ENCODE measurements at places on chromosomes 12 and 14.

DNA sequence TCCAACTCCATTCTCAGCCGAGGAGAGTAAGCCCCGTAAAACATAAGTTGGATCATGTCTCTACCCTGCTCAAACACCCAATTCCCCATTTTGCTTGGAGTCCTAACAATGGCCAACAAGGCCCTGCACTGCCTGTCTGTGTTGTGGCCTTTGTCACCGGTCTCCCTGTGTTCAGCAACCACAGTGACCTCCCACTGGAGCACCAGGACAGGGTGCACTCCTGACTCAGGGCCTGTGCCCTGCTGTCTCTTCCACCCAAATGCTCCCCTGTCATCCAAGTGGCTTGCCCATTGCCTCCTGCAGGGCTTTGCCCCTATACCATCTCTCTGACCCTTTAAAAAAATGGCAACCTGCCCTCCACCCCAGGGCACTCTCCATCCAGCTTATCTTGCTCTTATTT is 4.4 kb upstream of the KRT85 start:
- DNase-seq = no peak

DNA sequence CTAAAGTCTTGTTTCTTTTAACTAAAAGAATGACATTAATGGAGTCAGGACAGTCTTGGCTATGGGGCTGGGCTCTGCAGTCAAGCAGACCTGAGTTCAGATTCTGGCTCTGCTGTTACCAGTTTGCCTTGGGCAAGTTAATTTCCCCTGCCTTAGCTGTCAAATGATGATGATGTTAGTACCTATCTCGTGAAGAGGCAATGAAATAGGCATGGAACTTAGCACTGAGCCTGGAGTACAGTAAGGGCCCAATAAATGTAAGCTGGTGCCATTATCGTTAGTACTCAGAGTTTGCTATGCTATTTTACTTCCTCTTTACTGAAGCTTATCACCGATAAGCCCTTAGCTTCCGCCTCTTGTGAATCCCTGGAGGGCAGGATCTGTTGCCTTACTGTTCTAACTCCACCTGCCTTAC is 8.5 kb downstream of the FBXW8 start:
- no peak for DNase-seq

- DNase-seq = peak; percentile 72
These were observed 35.2 kb downstream of the SLC8B1 start for GRCh38 chr12:113299619-113300237.

DNA sequence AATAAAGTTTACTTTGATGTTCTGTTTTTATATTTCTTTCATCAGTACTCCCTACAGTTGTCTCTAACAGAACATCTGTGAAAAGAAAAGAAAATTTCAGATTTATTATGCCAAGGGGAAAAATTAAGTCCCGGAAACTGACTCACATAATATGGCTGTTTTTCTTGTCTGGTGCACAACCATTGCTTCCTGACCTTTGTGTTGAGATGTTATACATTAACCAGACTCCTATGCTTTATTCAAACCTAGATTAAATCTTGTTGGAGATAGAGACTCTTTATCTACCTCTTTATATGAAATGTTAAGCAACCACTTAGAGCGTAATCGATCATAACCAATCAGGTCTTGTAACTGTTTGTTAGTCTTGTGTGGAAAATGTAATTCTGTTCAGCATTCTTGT is 37.6 kb upstream of the BICD1 start:
- peak; percentile 10 for DNase-seq

DNA sequence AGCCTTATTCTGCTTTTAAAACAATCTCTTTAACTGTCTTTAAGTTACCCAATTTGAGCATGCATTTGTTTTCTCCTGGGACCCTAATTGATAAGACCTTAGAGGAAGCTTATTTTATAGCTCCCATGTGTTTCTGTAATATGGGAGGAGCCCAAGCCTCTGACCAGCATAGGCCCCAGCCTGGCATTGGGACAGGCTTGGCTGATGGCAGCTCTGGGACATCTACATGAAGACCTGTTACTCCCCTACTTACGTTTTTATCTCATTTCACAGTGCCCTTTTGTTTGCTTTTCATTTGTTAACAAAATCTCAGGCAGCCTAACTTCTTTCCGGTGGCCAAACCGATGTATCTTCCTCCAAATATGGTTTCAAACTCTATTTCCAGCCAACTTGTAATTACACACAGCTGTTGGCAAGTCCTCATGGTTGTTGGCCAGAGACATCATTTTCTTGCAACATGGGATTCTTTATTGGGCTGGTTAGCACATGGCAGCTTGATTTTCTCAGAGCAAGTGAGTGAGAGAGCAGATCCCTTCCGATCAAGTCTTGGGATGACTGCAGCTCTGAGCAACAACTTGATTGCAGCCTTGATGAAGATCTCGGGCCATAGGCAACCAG is 1117.5 kb downstream of the AACS start:
- DNase-seq = no peak

GRCh38 chr14:102929241-102930137 is 7.0 kb downstream of the AMN start:
- DNase-seq = no peak

DNA sequence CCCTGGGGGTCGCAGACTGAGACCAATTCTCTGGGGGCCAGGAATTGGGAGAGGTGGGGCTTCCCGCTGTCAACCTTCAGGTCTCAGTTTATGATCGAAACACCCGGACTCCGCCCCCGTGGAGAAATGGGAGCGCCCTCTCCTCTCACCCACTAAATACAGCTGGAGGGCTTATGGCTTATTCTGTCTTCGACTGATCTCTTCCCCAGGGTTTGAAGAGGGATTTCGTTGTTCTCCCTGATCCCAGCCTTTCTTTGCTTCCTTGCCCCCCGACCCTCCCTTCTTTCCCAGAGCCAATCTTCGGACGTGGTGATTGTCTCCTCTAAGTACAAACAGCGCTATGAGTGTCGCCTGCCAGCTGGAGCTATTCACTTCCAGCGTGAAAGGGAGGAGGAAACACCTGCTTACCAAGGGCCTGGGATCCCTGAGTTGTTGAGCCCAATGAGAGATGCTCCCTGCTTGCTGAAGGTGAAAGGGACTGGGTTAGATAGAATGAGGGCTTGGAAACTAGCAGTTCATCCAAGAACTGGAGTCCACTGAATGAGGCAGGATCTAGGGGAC is 607 bp downstream of the OS9 start:
- no peak for DNase-seq

DNA sequence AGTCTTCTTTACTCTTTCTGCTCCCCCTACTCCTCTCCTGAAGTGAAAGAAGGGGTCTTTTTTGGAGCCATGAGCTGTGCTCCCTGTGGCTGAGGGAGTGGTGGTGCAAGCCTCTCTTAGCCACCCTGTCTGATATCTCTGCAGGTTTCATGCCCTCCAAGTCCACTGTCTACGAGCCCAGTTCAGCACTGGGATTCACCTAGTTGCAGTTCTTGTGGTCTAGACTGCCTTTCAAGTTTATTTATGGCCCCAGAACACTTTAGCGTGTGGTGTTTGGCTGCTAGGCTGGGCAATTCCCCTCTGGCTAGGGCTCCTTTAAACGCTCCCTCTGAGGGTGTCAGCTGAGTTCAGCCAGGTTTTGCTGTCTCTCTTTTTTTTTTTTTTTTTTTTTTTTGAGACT is 908.6 kb downstream of the TRHDE start:
- no peak for DNase-seq

GRCh38 chr14:50342221-50343078 is 30.3 kb downstream of the DMAC2L start:
- DNase-seq = peak; percentile 93

DNA sequence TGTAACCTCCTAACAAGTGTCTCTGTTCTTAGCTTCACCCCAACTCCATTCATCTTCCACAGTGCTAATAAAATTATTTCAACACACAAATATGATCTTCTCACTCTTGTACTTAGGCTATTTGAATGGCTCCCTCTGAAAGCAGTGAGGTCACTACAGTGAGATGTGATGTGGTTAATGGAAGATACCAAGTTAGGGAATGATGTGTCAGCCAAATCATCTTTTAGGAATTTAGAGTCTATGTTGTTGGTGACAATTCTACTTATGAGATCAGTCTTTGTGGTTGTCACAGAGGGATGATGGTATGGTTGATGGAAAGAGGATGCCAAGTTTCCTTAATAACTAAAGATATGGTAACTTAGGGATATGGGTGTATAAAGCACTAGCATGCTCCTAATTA is 57.6 kb downstream of the POLR3B start:
- peak; percentile 88 for DNase-seq

- DNase-seq = peak; percentile 34
These were observed 138.7 kb upstream of the E2F7 start for GRCh38 chr12:77204083-77204482.

DNA sequence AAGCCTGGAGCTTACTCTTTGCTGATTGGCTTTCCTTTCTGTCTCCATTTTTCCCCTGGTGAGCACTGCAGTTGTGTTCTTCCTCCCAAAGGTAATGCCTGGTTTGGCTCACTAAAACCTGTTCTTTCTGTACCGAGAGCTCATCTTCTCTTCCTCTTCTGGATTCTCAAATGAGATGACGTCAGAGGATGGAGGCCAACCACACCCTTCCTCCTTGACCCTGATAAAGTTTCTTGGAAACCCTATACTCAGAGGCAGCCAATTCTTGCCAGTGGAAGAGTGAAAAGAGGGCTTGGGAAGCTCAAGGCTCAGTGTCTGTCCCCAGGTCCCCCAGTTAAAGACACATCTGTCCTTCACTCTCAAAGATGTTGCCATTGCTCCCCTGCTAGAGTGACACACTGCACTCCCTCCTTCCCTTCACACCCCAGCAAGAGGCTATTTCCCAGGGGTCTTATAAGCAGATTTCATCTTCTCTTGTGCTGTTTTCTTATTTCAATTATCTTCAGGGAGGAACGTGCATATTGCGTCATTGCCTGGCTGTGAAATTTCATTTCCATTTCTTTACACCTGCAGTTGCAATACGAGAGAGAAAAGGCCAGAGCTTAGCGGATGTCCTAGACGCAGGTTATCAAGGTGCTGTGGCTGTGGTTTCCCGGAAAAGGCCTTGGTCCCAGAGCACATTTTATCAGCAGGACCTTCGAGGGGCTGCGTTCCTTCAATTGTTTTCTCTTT is 27.3 kb downstream of the NTF3 start:
- DNase-seq = no peak

DNA sequence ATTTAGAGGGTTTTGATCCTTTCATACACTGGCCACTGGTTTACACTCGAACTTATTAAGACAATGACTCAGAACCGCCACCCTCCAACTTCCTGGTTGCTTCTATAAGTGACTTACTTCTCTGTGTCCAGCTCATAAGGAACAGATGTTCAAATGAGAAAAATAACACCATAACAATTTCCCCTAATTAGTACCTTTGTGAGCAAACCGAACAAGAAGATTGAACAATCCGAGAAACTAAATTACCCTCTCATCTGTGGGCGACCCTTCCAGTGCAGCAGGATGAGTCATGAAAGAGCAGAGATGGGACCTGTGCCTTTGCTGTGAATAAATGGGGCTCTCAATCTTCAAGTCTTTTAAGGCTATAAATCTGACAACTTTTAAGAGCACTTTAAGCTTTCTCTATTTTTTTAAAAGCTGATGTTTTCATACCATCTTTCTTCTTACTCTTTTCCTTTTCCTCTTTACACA is 146.8 kb upstream of the RASSF8 start:
- DNase-seq = peak; percentile 28

GRCh38 chr12:126966498-126966897 is 1300.5 kb upstream of the TMEM132C start:
- DNase-seq = no peak

GRCh38 chr14:93116676-93117200 is 1.0 kb upstream of the ITPK1 start:
- no peak for DNase-seq

DNA sequence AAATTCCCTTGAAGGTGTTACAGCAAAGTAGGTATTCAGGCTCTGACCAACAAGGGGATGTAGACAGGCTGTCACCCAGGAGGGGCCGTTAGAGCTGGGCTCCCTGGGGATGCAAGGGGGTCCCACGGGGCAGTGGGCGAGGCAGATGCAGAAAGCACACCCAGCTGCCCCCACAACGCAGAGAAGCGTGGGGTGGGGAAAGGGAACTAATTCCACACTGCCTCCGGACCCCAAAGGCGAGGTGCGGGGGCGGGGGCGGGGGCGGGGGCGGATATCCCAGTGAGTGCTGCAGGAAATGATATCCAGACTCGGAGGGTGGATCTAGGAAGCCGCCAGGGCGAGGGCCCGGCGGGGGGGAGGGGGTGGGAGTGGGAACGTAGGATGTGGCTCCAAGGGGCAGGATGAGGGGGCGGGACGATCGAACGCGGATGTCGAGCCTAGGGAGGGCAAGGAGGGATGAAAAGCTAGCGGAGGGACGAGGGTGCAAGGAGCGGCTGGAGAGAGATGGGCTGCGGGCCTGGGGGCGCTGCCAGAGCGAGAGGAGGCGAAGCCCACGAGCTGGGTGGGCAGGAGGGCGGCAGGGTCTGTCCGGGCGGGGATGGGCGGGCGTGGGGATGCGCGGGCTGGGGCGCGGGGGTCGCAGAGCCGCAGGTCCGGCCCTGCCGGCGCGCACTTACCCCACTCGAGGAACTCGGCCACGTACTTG is 874 bp downstream of the CDC42BPB start:
- peak; percentile 78 for DNase-seq

DNA sequence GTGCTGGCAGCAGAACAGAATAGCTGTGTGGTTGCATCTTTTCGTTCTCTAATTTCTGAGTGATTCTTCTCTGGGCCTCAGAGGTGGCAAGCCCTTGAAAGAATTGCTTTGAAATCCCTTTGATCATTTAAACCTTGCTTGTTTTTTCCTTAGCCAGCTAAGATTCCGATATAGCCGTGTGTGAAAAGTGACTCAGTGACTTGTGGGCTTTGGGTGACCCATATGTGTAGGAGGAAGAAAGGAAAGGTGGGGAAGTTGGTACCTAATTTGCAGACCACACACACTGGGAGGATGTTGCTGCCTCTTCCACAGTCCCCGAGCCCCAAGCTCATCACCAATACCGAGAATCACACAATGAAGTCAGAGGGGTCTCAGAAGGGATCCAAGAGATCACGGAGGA is 18.8 kb downstream of the SLC24A4 start:
- DNase-seq = no peak

GRCh38 chr12:124481772-124482566 is 85.4 kb downstream of the NCOR2 start:
- DNase-seq = no peak

GRCh38 chr14:22483863-22484593 is 105.0 kb downstream of the DAD1 start:
- peak; percentile 86 for DNase-seq

DNA sequence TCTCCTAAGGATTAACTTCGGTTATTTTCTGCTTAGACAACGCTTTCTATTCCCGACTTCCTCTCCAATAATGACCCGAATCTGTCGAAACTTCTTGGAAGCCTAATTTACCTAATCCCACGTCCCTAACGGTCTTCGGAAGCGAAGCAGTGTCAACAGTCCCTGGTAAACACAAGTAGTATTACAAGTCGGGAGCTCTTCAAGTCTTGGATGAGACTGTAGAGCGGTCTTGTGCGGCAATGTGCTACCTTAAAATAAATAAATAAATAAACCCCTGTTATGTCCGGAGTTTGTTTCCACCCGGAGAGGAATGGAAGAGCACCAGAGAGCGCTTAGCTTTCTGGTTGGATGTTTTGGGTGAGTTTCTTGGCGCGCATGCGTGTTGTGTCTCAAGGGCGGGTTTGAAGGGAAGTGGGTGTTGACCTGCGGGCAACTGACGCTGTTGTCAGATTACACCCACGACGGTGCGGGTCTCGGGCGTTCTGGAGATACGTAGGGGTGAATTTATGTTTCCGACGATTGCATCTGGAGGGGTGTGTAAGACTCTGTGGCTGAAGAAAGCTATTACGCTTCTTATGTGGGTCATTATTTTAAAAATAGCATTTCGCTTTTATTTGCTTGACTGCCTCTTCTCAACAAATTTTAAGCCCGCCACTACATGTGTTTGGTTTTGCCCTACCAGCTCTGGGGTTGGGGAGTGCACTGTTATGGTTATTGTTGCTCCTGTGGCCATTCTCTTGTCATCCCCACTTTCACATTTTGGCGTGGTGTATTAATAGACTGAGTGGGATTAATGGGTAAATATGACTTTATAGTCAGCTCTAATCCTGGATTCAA is at the start of the genes KIAA0586 and TIMM9:
KIAA0586 (plus strand) TSS at position 439 of the 837 bp plus-strand sequence. CDS start 546 bp downstream, outside the sequence.
TIMM9 (minus strand) TSS at position 251 of the 837 bp plus-strand sequence. CDS start 15,586 bp downstream, outside the sequence.
- peak; percentile 99 for DNase-seq

Data from fibroblast of skin of scalp (primary cell).